Astrocyte of the hippocampus (primary cell): ENCODE measurements at places on chromosomes 2 and 18.

DNA sequence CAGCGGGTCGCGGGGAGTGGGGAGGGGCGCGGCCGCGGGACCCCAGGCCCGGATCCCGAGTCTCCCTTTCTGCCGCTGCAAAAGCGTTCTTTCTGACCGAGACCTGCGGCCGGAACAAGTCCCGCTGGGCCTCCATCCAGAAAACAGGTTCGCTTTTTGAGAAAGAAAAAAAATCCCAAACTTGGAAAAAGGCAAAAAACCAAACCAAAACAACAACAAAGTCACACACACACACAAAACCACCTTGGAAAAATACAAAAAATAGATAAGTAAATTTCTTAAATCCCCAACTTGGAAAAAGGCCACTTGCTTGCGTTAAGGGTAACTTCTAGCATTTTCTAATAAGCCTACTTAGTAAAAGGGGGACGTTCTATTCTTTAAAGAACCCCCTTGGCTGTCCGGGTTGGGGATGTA lies 250 bp upstream of the CHST10 start:
- DNase-seq: no peak

- DNase-seq: peak; percentile 73
Observed at GRCh38 chr18:70489986-70490933, 201.4 kb downstream of the SOCS6 start.

DNA sequence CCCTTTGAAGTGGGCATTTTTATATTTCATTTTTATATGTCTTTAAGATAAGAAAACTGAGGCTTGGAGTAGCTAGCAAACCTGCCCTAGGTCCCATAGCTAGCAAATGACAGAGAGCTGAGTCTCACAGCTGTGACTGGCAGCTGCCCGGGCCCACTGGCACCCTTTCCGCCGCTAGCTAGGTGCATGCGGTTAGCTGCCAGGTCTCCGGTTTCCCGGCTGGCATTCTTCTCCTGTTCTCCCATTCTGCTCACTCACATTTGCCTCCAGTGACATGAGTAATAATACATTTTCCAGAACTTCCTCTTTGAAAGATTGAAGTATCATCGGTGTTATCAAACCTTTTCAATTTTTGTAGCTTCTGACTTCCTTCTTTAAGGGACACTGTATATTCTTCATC lies 38.7 kb downstream of the MTCL1 start:
- no peak for DNase-seq

- no peak for DNase-seq
Observed at GRCh38 chr2:76730021-76730420, 792.2 kb downstream of the LRRTM4 start.

DNA sequence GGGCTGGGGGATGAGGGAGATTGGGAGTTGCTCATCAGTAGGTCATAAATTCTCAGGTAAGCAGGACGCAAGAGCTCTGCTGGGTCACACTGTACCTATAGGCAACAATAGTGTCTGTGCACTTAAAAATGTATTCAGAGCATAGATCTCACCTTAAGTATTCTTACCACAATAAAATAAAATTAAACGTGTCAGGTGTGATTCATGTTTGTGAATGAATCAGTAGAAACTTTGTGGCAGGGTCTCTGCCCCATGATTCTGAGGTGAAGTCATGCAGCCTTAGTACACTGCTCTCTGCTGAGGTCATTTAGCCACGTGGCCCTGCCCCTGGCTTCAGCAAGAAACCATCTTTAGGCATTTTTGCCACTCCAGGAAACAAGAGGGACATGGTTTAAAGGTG lies 253.8 kb downstream of the FBXO15 start:
- peak; percentile 23 for DNase-seq

GRCh38 chr2:162258169-162258568 lies 14.9 kb upstream of the FAP start:
- DNase-seq: peak; percentile 11

DNA sequence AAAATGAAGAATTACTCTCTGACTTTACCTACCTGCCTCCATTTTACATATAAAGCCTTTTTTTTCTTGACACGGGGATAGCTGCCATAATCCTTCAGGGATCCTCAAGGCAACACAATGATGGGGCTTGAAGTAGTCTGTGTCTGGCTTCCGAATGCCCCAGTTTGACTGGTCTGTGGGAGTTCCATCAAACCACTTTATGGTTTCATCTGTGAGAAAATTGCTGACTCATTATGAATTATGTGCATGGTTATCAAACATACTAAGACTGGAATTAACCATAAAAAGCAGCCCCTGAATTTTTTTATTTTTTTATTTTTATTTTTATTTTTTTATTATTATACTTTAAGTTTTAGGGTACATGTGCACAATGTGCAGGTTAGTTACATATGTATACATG lies 117.5 kb downstream of the PLA2R1 start:
- DNase-seq: no peak

GRCh38 chr18:57569133-57569532 lies 17.4 kb downstream of the FECH start:
- DNase-seq: no peak

DNA sequence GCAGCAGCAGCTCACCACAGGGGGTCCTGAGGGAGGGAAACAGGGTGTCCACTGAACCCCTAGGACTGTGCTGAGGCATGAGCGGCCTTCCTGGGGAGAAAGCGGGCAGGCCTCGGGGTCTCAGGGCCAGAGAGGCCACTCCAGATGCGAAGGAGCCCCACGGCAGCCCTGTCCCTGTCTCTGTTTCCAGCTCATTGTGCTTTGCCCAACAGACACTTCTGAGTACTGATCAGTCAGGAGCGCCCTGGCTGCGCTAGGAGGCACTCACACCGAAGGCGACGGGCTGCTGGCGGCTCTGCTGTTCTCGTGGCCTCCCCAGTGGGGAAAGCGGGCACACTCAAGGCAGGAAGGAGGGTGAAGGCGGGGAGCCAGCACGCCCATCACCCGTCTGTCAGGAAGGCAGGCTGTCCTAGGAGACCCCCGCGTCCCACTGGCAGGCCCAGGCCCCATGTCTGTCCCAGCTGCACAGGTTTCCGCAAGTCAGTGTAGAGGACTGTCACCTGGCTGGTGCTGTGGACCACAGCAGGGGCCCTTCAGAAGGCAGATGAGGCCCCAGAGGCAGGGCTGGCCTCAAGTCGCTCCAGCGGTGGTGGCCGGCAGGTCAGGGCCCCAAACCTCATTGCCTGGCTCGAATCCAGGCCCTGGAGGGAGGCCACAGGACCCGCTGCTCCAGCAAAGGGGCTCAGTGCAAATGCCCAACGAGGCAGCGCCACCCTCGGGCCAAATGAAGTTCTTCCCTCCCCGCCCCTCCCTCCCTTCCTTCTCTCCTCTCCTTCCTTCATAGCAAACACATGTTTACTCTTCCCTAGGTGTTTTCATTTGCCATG lies 6.8 kb downstream of the ESPNL start:
- DNase-seq: peak; percentile 33

DNA sequence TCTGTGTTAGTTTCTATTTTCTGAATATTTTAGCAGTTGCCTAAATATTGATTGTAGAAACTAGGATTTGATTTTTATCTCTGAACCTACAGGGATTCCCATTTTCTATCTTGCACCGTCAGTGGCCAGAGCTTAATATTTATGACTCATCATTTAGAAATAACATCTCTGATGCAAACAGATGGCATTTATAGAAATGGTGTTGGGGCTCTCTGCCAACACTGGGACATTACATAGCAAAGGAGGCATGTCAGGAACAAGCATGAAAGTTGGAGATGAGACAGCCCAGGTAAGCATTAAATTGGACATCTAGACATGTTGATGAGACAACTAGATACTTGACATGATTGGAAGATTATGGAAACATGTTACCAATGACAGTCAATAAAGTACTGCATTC lies 165.3 kb upstream of the SYT4 start:
- no peak for DNase-seq

- DNase-seq: no peak
Observed at GRCh38 chr18:35158728-35159450, 81.9 kb upstream of the ZNF397 start.

GRCh38 chr18:10247742-10248082 lies 206.7 kb upstream of the APCDD1 start:
- DNase-seq: no peak

DNA sequence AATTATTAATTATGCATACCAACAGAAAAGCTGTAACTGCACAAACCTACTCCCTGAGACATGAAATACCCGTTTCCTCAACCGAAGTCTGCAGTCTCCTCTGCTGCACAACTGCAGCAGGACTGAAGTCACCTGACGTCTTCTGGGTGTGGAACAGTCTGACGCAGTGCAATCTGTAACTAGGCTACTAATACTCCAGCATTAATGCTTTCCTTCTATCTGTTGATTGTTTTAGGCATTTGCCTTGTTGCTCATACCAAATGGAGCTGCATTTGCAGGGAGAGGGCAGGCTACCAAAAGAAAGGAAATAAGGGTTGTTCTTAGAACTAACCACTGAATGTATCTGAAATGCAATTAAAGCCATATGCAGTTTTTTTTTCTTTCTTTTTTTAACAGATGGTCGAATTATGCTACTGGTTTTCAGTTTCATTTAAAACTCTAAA lies 40.1 kb downstream of the RTN4 start:
- peak; percentile 42 for DNase-seq

DNA sequence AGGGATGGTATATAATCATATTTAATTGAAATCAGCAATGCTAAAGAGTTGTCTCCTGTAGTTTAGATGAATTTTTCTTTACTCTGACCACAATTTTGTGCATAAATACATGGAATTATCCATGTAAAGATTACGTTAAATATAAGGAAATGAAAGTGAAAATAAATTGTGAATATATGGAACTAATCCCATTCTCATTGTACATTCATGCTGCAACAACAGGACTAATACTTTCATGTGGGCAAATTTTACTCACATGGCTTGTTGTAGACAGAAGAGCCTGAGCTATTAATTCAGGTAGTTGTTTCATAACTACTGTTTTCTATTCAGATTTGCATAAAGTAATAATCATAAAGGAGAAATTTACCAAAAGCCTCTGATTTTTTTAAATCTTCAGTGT lies 357.8 kb downstream of the ARHGAP15 start:
- no peak for DNase-seq

DNA sequence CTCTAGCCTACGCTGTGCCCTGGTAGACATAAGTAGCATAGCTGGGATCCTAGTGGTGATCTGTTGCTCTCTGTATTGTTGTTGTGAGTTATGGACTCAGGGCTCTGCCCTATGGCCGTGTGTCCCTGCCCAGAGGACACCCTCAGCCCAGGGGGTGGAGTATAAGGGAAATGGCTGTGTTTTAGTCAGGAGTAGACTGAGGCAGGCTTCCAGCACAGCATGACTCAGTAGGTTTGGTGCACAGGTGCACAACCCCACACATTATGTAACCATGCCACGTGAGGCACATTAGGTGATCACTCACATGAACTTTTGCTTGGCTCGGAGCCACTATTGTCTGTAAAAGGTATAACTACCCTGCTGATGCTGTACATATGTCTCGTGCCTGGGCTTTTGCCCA lies 59.9 kb upstream of the PEX13 start:
- no peak for DNase-seq

DNA sequence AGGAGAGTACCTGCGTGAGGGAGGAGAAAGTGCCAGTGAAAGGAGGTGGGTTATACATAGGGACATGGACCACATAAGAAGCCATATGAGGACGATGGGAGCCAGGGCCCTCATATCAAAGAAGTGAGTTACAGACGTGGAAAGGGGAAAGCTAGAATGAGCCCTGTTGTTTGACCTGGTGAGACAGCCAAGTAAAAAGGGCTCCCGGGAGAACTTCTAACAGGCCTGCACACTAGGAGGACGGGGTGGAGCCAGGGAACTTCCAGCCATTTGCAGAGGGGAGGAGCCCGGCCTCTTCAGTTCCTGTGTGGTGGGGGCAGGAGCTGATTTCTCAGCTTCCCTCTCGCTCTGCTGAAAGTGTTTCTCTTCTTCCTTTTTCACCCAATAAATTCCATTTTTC lies 84.1 kb upstream of the SLC66A3 start:
- no peak for DNase-seq

- no peak for DNase-seq
Observed at GRCh38 chr2:236889791-236890704, 195.6 kb upstream of the COPS8 start.

- peak; percentile 24 for DNase-seq
Observed at GRCh38 chr18:52670896-52671295, 330.9 kb downstream of the DCC start.

- peak; percentile 83 for DNase-seq
Observed at GRCh38 chr2:137947728-137948336, 16.4 kb upstream of the HNMT start.

- no peak for DNase-seq
Observed at GRCh38 chr2:171824086-171824485, 70.0 kb downstream of the SLC25A12 start.

DNA sequence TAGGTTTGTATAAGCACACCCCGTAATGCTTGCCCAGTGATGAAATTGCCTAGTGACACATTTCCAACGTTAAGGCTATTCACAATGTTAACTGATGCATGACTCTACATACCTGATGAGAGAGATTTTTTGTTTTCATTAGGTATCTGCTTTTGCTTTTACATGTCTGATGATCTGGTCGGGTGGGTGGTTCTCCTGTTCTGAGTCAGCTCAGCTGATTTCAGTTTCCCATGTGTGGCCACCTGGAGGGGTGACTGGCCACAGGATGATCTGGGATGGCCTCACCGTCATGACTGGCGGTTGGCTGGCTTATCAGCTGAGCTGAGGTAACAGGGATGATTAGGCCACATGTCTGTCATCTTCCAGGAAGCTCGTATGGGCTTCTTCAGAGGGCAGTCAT lies 33.8 kb upstream of the ACYP2 start:
- DNase-seq: no peak

- no peak for DNase-seq
Observed at GRCh38 chr2:188884517-188884916, 89.7 kb upstream of the COL3A1 start.

- peak; percentile 11 for DNase-seq
Observed at GRCh38 chr2:226554701-226555100, 244.9 kb downstream of the IRS1 start.
